MM.1S (cell line): ENCODE measurements at places on chromosomes 11 and 22.

- DNase-seq = no peak
Observed at GRCh38 chr22:48379371-48379770, 1448.3 kb downstream of the BRD1 start.

DNA sequence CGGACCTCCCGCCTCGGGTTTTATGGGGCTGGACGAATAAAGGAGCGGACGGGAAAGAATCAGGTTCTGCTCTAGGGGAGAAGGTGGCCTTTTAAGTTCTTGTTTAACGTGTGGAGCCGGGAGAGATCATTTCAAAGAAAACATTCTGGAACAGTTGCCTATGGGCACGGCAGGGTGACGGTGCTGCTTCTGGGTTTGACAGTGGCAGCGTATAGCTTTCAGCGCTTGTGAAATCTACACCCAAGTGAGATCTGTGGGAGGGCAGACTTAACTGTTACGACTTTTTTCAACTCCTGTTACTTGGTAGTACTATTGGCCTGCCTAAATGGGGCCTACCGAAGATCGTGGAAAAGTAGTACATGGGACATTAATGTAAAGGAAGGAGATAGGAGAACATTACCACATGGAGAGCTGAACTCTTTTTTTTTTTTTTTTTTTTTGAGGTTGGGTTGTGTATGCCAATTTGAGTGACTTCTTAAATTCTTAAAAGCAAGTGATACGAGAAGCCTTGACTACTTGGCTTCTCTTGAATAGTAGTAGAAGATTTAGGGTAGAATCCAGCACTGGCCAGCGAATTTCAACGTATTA lies 743 bp downstream of the USP47 start:
- peak; percentile 83 for DNase-seq

DNA sequence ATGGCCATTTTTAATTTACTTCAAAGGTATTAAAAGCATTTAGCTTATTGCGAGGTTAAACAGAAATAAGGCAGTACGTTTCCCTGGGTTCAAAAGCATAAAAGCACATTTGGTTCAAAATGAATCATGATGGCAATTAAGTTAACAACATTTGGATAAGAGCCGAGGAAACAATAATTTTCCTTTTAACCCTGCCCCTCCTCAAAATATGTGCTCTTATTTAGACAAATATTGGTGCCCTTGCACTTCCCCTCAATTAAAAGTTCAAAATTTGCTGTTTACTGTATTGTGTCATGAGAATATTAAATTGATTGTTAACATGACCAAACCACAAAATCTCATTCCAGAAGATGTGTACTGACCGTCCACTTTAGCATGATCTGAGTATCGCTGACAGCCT lies 48.7 kb downstream of the VSIG10L2 start:
- DNase-seq = no peak

- DNase-seq = no peak
Observed at GRCh38 chr11:35073691-35074419, 65.1 kb upstream of the CD44 start.

DNA sequence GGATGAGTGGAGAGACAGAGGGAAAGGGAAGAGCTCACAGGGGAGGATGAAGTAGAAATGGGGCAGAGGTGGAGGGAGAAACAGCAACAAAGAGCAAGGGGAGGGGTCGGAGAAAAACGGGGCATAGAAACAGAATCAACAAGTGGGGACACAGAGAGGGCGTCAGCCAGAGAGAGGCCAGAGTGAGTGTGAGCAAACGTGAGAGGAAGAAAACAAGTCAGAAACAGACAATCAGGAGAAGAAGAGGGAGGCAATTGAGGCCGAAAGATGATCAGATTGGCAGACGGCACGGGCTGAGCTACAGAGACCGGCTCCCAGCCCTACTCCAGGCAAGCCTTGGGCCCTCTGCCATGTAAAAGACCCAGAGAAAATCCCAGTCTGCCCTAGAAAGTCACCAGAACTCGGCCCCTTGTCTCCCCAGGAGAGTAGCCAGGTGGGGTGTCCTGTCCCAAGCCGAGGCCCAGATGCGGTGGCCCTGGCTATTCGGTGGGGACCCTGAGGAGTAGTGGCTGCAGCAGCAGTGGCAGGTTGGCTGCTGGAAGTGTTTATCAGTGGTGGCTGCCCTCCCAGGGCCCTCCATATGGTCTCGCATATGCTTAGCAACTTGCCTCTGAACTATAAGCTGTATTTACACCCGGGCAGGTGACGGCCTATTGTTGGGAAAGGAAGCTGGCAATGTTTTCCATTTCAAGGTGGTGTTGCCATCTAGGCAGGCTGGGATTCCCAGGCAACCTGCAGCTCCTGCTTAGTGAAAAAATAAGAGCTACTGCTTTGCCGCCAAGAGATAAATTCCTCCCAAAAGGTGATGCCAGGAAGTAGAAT lies 14.8 kb upstream of the TSPAN18 start:
- no peak for DNase-seq
